ENCODE measurements at places on chromosomes 7 and 10.
A peak's percentile ranks its signal among the peaks of the same experiment; 100 is the strongest.

DNA sequence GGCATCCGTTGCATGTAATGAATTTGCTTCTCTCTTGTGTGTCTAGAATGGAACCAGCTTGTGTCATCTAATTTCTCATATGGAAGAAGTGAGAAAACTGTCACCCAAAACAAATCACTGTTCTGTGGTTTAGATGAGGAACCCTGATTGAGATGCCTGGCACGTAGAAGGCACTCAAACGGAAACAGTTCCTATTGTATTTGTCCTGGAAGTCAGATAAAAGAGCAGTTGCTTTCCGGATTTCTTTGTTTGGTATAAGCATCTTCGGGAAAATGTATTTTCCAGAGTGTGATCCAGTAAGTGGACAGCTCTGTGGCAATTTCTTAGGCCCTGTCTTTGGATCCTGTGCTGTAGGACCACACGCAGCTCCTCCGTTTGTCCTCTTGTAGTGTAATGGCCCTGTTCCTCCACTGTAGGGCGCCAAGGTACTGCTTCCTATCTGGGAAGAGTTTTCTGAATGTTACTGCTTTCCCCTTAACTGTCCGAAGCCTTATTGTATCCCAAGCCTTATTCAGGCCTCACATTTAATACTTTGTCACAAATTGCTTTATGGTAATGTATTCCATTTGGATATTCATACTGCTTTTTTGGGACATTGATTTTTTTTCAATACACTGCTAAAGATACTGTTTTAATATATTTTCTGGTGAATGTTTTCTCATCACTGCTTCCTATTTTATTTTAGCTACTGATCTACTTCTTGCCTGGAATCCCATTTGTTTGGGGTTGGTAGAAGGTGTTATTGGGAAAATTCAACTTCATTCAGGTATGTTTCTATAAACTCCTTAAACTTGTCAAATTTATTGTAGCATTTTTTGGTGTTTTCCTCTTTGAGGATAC is 24.8 kb downstream of the INPP5F start:
- peak; percentile 88 for DNase-seq

DNA sequence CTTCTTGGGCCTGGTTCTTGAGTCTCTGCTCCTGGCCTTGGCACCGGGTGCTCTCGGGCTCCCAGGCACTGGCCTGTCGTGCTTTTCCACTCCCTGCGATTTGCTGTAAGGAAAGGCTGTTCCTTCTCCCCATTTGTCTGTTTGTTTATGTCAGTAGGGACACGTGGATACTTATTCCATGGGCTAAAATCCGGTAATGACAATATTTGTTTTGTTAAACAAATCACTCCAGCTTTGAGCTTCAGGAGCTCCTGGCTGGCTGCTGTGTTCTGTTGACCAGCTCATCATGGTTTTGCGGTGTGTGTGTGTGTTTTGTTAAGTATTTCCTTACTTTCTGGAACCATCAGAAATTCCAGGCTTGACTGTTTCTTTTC is 17.5 kb upstream of the JAKMIP3 start:
- no peak for DNase-seq

DNA sequence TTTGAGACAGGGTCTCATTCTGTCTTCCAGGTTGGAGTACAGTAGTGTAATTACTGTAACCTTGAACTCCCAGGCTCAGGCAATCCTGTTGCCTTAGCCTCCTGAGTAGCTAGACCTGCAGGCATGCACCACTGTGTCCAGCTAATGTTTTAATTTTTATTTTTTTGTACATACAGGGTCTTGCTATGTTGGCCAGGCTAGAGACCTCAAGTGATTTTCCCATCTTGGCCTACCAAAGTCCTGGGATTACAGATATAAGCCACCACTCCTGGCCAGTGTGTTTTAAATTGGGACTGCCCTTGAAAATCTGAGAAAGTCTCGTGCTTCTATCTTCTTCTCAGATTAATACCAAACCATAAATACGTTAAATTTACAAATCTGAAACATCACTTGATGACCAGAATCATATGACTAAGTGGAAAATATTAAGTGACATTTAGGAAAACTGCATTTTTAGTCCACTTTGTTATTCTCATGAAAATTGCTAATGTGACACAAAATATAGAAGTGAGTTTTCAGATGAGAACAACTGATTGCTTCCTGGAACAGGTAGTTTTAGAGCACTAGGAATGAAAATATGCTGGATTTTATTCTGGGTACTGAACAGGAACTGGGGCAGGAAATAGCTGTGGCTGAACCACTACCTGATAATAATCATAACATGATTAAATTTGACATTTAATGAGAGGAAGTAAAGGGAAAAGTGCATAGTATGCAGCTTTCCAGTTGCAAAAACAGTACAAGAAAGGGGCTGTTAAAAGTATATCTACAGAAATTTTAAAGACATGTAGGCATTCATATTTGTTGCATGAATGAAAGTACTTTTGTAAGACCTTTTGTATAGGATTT is 4.2 kb downstream of the PHTF2 start:
- no peak for DNase-seq

GRCh38 chr10:69315100-69315542 is 36.8 kb downstream of the HK1 start:
- DNase-seq: no peak

GRCh38 chr7:105829681-105830322 is 46.6 kb downstream of the ATXN7L1 start:
- no peak for DNase-seq

- DNase-seq: no peak
These were observed 314.2 kb upstream of the KLF6 start for GRCh38 chr10:4099202-4099601.

DNA sequence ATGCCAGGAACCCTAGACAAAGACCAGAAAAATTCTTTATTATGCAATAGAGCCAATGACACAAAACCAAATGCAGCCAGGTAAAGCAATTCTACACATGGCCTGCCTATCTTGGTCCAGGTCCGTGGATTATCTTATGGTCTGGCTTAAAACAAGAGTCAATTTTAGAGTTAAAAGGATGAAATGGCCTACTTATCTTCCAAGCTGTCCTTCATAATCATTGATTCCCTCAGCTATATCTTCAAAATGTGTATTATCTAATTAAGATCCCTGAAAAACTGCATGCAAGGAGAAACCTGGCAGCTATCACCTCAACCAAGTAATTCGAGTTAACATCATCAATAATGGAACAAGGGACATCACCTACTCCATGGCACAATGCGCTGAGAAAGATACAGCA is 479.4 kb upstream of the NRP1 start:
- DNase-seq: no peak

GRCh38 chr10:112059220-112059619 is 124.3 kb downstream of the GPAM start:
- peak; percentile 47 for DNase-seq

DNA sequence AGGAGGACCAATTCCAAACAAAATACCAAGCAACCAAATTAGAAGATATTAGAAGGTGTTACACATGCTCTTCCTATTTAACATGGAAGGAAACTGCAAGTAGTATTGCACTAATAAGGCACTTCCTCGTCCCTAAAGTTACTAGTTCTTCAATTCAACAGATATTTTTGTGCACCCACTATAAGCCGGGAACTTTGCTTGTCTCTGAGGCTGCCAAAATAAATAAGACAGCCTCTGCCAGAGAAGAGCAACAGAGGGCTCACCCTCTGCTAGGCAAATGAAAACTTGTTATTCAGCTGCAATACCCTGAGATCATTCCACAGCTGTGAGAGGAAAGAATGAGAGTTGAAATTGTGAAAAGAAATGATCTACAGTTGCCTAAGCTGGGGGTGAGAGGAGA is 37.4 kb upstream of the GSAP start:
- DNase-seq: no peak

DNA sequence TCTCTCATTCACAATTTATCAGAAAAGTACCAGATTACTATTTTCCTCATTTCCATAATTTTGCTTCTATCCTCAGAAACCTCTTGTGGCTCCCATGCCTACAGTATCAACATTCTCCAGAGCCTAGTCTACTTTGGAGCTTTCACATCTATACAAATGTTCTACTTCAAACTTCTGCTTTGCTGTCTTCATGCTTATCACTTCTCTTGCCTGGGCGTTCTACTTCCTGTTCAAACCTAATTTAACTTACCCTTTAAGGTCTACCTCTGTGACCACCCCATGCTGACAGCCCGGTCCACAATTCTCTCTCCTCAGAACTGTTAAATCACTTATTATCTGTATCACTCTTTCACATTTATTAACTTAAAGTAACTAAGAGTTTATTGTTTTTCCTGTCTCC is 6.1 kb upstream of the PTPN12 start:
- no peak for DNase-seq

- no peak for DNase-seq
These were observed 97.5 kb downstream of the PTPN20 start for GRCh38 chr10:47008769-47009168.

- peak; percentile 82 for DNase-seq
These were observed 38.1 kb upstream of the XPNPEP1 start for GRCh38 chr10:109961174-109962001.

- no peak for DNase-seq
These were observed 41.1 kb downstream of the PUS7 start for GRCh38 chr7:105480931-105481330.

- no peak for DNase-seq
These were observed 14.9 kb downstream of the SFTPD start for GRCh38 chr10:79933961-79934360.

GRCh38 chr10:19546224-19546623 is 270.0 kb upstream of the PLXDC2 start:
- DNase-seq: no peak

DNA sequence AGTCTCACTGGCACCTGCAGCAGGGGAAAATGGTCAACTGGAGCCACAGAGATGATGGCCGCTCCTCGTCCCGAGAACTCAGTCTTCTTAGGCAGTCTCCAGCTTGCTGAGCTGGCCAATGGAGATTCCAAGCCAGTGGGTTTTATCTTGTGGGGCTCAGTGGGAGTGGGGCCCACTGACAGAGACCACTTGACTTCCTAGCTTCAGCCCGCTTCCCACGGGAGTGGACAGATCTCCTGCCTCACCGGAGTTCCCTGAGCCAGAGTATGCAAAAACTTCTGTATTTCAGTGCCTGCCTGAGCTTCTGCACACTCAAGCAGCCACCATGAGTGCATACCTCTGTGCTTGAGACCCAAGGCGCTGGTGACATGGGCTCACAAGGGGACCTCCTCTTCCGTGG is 105.8 kb downstream of the ZWINT start:
- DNase-seq: no peak

DNA sequence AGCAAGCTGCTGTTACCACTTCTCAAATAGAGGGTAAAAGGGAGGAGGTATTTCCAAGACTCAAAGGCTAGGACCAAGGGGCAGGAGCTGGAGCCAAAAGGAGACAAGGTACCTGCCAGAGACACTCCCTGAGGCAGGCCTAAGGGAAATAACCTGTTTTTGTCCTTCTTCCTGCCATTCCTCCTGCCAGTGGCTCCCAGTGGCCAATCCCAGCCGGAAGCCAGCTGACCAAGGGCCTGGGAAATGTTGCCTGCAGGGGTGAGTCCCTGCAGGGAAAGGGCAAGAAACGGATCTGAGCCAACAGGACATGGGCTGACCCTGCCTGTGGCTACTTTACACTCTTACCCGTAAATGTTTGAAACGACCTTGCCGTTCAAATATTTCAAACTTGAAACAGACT is 3.5 kb downstream of the CYTH3 start:
- no peak for DNase-seq

- DNase-seq: peak; percentile 97
These were observed at the start of gene DLX6 for GRCh38 chr7:97005183-97006054. Gene DLX6, plus strand, starts transcription at chr7:97005553. Its CDS starts 425 bp downstream, at chr7:97005978.
